Karpas-422 (cell line): ENCODE measurements at places on chromosomes 1 and 21.
A peak's percentile ranks its signal among the peaks of the same experiment; 100 is the strongest.

- DNase-seq = peak; percentile 77
Observed at GRCh38 chr1:29706936-29707335, 470.6 kb downstream of the PTPRU start.

GRCh38 chr1:112395821-112396652 is at the start of gene CTTNBP2NL:
Gene CTTNBP2NL (plus strand): TSS chr1:112396214. CDS start chr1:112416166, 19,952 bp downstream.
- peak; percentile 84 for DNase-seq

- no peak for DNase-seq
Observed at GRCh38 chr1:231553320-231553719, 24.9 kb downstream of the TSNAX start.

DNA sequence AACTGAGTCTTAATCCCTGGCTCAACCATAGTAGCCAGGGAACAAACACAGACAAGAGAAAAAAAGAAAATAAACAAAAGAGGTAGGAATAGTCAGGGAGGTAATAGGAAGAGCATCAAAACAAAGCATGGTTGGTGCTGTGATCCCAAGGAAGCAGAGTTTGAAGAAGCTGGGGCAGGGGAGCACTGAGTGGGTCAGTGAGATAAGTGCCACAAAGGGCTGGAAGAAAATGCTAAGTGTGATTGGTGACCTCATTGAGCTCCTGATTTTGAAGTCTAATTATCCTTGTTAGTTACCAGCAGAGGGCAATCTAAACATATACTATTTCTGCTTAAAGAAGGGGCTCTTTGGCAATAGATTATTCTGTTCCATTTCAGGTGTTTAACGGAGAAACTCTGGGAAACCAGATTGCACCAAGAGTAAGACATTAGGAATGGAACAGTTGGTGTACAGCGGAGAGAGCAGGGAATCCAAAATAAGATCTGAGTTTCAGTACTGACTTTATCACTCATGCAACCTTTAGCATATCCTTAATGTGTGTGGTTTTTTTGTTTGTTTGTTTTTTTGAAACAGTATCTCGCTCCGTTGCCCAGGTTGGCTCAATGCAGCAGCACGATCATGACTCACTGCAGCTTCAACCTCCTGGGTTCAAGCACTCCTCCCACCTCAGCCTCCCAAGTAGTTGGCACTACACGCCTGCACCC is 30.7 kb upstream of the KIAA1614 start:
- peak; percentile 75 for DNase-seq
